Activated B cell treated with CpG ODN at 0.5 μM for 24 hours (primary cell): ENCODE measurements at places on chromosomes 1 and 21. TPM values are rescaled to one million over a fixed set of nuclear protein-coding genes. Genes with fewer than 3 reads are reported as not detected.
A peak's percentile ranks its signal among the peaks of the same experiment; 100 is the strongest.

DNA sequence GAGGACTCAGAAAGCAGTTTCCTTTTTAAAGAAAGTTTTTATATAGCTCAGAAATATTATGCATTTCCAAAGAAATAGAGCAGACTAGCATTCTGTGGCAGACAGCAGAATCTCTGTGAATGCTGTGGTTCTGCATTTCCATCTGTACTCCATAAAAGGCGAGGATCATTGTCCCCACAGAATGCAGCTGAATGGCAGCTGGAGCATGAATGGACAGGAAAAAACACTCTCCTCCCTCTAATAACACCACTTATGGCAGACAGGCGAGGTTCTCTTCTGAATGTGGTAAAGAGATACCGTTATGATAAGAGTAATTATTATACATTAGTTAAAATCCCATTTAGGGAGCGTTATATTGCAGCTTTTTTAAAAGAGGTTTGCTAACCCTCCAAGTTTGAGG is 81.4 kb upstream of the WLS start:
- H3K4me3 ChIP-seq: no peak overlapping the region
- no peaks in the 10 kb centered on the region for H3K36me3 ChIP-seq
- no peak overlapping the region for H3K27ac ChIP-seq
- no peak for DNase-seq
- peaks cover 12% of the 10 kb centered on the region for H3K27me3 ChIP-seq
- H3K4me1 ChIP-seq: no peaks in the 10 kb centered on the region

Gene KRTAP10-11
- total RNA-seq: not detected in 2 replicates

DNA sequence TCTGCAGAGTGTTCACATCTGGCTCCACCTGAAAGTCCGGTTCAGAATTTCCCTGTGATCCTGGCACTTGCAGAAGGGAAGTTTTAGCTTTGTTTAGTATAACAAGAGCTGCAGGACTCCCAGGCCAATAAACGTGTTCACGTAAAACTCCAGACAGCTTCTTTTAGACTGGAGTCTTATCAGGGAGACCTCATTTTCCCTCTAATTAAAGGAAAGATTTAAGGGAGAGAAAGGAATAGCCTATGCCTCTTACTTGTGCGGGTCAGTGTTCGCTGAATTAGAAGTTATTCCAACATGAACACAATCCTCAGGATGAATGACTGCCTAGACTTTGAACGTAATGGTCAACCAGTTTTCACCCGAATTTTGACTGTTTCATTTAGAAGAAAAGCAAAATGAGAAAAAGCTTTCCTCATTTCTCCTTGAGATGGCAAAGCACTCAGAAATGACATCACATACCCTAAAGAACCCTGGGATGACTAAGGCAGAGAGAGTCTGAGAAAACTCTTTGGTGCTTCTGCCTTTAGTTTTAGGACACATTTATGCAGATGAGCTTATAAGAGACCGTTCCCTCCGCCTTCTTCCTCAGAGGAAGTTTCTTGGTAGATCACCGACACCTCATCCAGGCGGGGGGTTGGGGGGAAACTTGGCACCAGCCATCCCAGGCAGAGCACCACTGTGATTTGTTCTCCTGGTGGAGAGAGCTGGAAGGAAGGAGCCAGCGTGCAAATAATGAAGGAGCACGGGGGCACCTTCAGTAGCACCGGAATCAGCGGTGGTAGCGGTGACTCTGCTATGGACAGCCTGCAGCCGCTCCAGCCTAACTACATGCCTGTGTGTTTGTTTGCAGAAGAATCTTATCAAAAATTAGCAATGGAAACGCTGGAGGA is 202.1 kb upstream of the SGIP1 start:
- no peaks in the 10 kb centered on the region for H3K27me3 ChIP-seq
- peak overlapping the region; percentile 98 for H3K4me3 ChIP-seq
- peaks cover 50% of the 10 kb centered on the region for H3K36me3 ChIP-seq

Gene FMO5
- total RNA-seq: 1.5 and 1.8 TPM in 2 replicates

DNA sequence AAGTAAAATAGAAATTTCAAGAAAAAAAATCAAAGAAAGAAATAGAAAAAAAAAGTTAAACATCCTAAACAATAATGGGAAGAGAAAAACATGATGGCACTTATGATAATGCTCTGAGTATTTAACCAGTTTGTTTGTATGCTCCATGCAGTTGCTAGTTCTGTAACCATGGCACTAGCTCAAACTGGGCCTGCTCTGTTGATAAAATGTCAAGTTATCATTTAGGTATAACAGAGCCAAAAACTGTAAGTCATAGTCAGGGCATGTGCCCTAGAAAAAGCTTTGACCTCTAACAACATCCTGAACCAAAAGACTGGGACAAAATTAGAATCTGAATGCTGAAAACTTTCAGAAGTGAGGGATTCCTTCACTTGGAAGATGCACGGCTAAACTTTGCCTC is 148.9 kb downstream of the KCNT2 start:
- no peaks in the 10 kb centered on the region for H3K4me1 ChIP-seq
- H3K27ac ChIP-seq: no peak overlapping the region
- H3K4me3 ChIP-seq: no peak overlapping the region

DNA sequence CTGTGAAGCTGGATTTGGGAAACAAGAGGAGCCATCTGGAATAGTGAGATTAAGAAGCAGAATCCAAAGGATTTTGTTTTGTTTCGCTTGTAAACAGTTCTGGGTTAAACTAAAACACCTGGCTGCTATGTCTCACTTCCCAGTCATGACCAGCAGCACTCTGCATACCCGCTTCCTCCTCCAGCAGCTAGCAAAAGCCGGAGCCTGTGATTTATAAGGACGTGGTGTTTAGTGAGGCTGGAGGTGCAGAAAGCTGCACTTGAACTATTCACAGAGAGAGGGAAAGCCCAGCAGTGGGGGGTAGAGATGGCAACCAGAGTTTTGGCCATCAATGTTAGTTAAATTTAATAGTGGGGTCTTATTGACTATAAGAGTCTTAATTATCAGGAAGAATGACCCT is 240.2 kb downstream of the AJAP1 start:
- H3K27me3 ChIP-seq: peaks cover 6% of the 10 kb centered on the region
- H3K4me1 ChIP-seq: no peaks in the 10 kb centered on the region
- H3K27ac ChIP-seq: no peak overlapping the region
- no peaks in the 10 kb centered on the region for H3K36me3 ChIP-seq
- no peak for DNase-seq

DNA sequence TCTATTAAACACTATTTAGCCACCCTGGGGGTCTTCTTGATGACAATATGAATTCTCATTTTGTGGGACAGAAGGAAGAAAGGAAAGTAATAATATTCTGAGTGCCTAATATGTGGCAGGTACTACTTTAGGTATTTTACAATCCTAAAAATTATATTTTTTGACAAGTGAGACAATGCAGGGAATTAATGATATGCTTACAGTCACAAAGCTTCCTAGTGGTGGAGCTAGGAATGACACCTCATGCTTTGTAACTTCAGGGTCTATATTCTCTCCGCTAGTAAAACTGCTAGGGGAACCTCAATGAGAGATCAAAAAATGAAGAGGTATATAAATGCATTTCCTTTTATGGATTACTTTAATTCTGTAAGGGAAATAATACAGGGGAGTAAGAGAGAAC is 44.3 kb downstream of the TPR start:
- no peak overlapping the region for H3K4me3 ChIP-seq
- H3K36me3 ChIP-seq: peaks cover 79% of the 10 kb centered on the region
- DNase-seq: no peak
